ENCODE measurements at places on chromosomes 6 and 20.

DNA sequence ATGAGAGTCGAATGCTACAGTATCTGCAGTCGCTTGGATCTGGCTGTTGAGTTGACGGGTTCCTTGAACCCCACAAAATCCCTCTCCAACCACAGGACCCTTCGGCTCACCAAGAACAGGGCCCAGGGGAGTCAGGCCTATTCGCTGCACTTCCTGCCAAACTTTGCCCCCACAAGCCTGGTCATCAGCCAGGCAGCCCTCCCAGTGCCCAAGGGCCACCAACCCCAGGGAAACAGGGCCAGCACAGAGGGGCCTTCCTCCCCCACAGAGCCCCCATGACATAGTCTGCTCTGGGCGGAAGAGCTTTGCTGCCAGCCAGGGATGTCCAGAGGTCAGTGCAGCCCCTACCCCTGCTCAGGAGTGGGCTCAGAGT lies 34.5 kb upstream of the MRGBP start:
- no peak for DNase-seq

DNA sequence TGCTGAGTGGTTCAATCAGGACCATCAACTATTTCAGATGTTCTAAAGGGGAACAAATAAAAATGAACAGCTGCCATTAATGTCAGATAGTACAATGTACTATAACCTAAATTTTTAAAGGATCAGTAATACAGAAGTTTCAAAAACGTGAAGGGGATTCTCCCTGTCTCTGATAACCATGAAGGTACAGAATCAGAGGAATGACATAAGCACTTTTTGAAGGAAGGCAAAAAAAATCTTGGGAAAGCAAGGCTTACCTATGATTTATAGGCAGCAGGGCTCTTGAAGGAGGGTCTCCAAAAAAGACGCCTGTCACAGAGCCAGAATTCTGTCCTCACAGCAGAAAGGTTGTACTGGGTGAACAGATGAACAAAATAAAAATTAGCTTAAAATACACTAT lies 20.1 kb downstream of the DEK start:
- DNase-seq, result no peak

DNA sequence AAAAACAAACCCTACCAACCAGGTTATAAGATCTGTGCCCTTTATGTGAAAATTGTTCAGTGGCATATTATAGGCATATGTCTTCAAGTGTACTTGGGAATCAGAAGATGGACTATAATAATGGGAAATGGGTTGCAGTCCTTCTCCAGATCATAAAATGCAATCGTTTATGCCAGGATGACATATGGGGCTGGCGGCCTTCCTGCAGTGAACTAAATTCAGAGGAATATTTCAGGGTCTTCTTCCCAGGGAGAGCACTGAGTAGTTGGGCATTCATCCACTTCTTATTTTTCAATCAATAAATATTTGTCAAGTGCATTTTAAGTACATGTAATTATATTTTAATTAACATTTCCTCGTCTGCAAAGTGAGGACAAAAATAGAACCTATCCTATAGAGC lies 176.2 kb upstream of the CNR1 start:
- no peak for DNase-seq

DNA sequence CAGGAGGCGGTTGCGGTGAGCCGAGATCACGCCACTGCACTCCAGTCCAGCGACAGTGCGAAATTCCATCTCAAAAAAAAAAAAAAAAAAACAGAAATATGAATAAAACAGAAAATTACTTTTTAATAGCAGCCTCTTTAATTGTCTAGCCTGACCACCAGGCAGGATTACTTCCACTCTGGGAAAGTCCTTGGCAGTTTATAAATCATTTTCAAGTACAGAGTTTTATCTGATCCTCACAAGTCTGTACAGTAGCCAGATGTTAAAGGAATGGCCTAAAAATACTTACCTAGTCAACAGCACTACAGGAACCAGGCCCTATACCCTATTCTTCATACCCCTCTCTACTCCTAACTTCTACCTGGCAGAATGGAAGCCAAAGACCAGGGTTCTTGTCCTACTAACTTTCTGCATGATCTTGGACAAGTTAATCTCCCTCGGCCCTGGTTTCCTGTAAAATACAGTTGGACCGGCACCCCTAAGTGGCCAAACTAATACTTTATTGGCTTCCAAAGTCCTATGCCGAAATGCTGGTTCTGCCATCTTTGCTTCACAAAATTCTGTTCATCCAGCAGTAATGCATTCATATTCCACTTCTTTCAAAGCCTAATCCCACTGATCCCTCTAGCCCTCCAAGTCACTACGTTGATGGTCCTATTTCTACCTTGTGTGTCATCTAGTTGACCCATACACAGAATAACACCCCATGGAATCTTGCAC lies 1.9 kb downstream of the EIF2S2 start:
- no peak for DNase-seq

DNA sequence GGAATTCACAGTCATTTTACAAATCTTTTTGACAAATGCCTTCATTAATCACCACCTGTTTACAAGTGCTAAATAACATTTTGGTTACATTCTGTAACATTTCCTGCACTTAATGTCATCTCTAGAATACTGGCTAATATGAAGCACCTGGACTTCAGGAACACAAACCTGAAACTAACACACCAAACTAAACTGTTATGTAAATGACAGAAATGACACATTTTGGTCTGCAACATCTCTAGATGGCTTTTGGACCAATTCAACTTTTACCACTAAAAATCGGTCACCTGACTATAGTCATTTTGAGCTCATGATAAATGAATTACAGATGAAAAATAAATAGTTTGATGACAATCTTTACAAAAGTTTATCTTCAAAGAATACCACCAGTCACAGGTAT lies 80.6 kb downstream of the ATG5 start:
- no peak for DNase-seq

GRCh38 chr6:3221578-3221977 lies 5.9 kb downstream of the TUBB2B start:
- DNase-seq, result no peak

DNA sequence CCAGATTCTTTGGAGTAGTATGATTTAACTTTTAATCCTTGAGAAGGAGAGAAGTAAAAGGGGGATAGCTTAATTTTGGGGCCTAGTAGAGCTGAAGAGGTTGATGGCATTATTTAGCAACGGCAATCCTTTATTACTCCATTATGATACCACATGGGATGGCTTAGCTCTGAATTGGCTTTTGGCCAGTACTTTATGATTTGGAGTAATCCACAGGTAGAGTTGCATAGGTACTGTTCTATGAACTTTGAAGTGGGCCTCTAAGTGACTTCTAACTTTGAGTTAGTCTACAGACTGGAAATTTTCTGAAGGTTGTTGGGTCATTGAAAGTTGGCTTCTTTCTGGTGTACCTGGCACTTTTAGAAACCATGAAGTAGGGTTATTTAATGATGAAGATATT lies 11.6 kb downstream of the YWHAB start:
- no peak for DNase-seq

DNA sequence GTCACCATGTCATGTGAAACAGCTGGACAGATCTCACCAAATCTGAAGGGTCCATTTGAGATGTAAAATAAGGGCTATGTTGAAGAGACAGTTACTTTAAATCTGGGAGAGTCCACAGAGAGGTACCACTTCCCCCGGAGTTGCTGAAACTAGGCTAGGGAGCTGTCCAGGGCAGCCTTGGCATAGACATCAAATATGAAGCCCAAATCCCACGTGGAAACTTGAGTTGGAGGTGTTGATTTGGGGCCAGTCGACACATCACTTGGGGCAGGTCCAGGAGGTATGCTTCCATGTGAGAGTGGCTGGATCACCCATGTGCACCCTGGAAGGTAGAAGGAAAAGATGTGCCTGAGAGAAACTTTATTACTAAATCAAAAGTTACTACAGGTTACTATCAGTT lies 12.0 kb upstream of the SERPINB9 start:
- no peak for DNase-seq

- no peak for DNase-seq
These were observed 98.1 kb upstream of the VSTM2L start for GRCh38 chr20:37804584-37805566.

DNA sequence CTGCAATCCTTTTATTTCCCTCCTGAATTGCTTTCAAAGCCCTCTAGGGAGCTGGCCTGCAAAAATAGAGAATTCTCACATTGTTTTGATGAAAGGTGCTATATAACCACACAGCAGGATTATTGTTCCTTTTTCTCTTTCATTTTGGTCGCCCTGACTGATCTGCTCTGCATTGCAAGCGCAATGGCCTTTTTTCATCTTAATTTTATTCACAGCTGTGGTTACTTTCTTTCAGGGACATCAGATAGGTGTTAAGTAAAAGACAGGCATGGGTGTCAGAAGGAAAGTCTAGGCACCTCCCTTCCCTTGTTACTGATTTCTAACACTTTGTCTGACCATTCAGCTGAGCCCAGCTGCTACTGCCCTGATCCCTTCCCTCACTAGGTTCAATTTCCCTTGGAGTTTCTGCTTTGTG lies 850.5 kb upstream of the MAP3K7 start:
- DNase-seq, result no peak

DNA sequence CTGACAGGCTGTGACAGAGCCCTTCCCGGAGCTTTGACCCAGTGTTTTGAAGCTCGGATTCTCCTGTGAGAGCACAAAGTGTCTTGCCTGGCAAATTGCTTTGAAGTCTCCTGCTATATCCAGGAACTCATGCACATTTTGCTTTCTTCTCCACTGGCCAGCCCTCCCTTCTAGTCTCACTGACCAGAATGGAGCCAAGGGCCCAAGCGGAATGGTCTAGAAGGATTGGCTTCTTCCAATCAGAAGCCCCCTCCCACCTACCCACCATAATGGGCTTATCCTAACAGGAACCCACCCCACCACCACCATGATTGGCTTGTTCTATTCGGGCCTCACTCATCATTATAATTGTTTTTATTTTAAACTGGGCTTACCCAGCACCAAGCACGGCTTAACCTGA lies 130.1 kb downstream of the PXDC1 start:
- no peak for DNase-seq

GRCh38 chr20:22466447-22467171 lies 117.8 kb downstream of the FOXA2 start:
- DNase-seq, result no peak

- DNase-seq, result no peak
These were observed 56.8 kb downstream of the UTRN start for GRCh38 chr6:144341831-144342527.

DNA sequence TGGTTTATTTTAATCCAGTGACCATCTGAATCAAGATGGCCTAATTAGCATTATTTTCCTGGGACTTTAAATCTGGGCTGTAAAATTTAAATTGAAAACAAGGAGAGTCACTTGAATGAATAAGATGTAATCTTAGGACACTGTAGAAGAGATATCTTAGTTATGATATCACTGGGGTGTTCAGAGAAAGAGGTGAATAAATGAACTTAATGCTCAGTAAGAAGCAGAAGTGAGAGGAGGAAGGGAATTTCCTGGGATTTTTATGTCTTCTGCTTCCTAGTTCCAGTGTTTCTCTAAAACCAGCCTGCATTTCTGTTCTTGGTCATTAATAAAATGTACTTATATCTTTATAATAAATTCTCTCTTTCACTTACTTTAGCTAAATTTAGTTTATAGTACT lies 136.8 kb upstream of the PTPRK start:
- no peak for DNase-seq

DNA sequence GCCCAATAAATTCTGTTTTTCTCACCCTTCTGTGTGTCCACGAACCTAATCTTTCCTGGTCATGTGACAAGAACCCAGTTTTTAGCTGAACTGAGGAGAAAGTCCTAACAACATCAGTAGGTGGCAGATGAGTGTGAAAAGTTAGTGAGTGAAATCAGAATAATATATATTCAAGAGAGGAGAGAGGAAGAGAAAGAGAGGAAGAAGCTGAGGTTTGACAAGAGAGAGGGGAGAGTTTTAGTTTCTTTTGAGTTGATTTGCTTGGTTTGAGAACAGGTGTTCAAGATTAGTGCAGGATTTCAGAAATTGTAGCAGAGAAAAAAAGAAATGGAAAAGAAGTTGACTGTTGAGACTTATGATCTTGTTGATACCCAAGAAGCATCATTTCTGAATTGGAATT lies 930.5 kb upstream of the FLRT3 start:
- DNase-seq, result no peak

GRCh38 chr20:63628246-63628975 lies 1.5 kb upstream of the GMEB2 start:
- no peak for DNase-seq
